ENCODE measurements at places on chromosomes 16 and 17.

GRCh38 chr16:86405319-86405718, 105.0 kb upstream of the FOXF1 start:
- no peak for DNase-seq

DNA sequence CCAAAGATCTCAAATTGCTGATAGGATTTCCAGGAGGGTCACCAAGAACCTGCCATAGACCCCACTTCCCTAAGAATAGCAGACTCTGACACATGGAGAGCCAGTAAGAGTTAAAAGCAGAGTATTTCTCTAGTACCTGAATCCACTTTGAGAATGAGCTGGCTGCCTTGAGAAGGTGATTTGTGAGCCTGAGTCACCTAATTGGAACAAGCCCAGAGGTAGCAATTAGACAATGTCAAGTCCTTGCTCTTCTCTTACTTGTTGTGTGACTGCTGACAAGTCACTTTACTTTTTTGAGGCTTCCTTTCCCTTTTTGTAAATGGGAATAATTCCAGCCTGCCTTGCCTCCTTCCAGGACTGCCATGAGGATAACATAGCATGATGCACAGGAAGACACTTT, 76.1 kb upstream of the ASIC2 start:
- no peak for DNase-seq

DNA sequence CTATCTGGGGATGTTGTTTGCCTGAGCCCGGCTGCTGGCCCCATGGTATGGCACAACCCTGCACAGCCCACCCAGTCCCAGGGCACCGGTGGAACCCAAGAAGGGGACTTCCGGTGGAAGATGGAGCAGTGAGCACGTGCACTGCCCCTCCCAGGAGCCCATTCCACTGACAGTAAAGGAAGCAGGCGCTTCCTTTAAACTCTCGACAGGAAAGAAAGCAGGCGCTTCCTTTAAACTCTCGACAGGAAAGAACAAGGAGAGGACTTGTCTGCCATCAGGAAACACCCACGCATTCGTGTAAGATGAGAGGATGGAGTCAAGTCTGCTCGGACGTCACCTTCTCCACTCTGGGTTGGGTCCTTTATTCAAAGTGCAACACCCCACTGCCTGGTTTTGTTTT, 53.7 kb downstream of the IL21R start:
- no peak for DNase-seq

DNA sequence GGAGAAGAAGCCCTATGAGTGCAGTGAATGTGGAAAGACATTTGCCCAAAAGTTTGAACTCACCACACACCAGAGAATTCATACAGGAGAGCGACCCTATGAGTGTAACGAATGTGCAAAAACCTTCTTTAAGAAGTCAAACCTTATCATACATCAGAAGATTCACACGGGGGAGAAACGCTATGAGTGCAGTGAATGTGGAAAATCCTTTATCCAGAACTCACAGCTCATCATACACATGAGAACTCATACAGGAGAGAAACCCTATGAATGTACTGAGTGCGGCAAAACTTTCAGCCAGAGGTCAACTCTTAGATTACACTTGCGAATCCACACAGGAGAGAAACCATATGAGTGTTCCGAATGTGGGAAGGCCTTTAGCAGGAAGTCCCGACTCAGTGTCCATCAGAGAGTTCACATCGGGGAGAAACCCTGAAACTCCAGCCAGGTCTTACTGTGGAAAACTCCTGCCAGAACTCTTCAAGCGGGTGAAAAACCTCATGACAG, 21.6 kb downstream of the ZFP1 start:
- no peak for DNase-seq

- DNase-seq: no peak
Observed at GRCh38 chr17:48612854-48613691, 2.0 kb downstream of the HOXB8 start.

- peak; percentile 95 for DNase-seq
Observed at GRCh38 chr16:59385959-59386358, 651.8 kb upstream of the GOT2 start.

DNA sequence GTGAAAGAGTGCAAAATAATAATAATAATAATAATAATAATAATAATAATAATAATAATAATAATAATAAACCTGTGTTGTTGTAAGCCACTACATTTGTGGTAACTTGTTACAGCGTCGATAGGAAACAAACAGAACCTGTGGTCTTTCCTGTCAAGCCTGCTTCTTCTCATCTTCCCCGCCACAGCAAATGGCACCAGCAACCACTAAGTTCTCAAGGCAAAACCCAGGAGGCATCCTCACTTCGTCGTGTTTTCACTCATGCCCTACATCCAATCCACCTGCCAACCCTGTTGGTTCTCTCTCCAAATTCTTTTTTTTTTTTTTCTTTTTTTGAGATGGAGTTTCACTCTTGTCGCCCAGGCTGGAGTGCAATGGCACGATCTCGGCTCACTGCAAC, 34.2 kb downstream of the ITGAE start:
- no peak for DNase-seq

- DNase-seq: no peak
Observed at GRCh38 chr17:57939797-57940196, 15.4 kb downstream of the CUEDC1 start.

- DNase-seq: no peak
Observed at GRCh38 chr17:17779015-17779611, 57.7 kb downstream of the SREBF1 start.

DNA sequence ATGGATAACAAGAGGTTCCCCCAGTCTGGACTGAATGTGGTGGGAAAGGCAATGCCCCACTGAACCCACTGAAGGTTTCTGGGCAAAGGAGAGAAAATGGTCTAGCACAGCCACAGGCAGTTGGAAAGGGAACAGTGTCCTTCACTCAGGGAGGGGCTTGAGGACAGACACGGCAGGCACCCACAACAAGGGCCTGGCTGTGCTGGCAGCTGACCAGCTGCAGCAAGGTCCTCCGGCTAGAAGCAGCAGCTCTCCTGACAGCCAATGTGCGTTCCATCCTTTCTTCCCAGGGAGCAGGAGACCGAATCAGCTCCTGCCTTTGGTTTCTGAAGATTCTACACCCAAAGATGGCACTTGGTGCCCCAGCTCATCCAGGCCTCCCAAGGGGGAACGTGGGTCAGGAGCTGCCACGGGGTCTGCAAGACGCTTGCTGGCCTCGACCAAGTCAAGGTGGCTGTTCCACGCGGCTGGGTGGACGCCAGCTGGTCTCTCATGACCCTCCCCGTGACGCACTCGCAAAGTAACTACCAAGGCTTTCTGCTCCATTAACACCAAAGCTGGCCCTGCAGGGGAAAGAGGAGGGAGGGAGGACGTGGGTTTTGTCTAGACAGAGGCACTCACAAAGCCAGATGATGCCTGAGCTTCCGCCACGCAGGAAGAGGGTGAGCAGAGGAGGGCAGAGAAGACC, 11.1 kb downstream of the ABR start:
- no peak for DNase-seq

GRCh38 chr16:71257768-71258167, 27.2 kb upstream of the HYDIN start:
- DNase-seq: no peak

DNA sequence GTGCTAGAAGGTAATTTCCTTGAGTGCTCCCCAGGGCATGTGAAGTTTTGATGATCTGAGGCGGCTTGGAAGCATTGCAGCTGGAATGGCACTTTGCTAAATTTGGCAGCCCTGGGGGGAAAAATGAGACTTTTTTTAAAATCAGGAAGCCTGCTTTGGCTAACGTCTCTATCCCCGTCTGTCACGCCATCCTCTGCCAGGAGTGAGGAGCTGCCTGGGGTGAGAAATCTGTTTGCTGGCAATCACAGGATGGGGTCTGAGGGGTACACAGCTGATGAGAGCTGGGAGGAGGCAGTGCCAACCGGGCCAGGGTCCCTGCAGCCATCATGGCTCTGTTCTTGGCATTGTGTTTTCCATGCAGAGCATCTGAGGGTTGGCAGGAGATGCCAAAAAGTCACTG, 2.0 kb downstream of the ABCC12 start:
- DNase-seq: no peak

DNA sequence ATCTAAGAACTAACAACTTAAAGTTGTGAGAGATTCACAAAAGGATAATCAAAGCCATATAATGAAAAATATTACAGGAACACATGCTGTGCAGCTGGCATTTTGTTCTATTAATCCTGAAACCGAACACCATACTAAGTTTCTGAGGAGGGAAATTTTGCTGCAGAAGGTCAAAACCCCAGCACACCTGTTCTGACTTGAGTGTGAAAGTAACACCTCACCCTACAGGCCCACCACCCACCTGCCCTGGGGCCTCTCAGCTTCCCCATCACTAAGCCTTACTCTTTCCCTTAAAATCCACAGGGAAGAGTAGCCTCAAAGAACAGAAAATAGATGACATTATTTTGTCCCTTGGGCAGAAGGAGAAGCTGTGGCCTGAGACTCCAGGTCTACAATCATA, 44.8 kb downstream of the STAT5A start:
- no peak for DNase-seq

- no peak for DNase-seq
Observed at GRCh38 chr17:28228986-28229729, 89.8 kb upstream of the TMEM97 start.

DNA sequence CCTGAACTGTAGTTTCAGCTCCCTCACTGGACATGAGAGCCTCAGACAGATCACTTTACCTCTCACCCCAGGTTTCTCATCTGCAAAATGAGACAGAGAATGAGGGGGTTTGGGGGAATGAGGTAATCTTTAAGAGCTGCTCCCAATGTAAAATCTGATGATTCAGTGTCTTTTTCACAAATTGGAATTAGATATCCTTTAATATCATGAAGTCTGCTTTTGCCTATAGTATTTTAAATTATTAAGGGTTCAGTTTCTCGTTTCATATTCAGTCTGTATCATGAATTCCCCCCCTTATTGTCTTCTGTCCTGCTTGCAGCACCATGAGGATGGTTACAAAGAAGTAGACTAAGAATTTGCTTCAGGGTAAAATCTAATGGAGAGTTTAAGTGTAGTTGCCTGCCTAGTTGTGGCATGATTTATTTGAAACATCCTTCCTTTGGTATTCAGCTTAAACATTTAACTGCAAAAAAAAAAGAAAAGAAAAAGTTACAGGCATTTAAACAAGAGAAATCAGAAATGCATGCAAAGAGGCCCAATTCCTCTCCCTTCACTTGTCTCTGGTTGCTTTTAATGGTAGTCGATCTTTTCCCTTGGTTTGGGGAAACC, 77.3 kb downstream of the WNT3 start:
- DNase-seq: no peak

- peak; percentile 23 for DNase-seq
Observed at GRCh38 chr16:65845466-65846209, 520.9 kb upstream of the CDH5 start.

GRCh38 chr16:73735954-73736353, 560.7 kb upstream of the PSMD7 start:
- no peak for DNase-seq

DNA sequence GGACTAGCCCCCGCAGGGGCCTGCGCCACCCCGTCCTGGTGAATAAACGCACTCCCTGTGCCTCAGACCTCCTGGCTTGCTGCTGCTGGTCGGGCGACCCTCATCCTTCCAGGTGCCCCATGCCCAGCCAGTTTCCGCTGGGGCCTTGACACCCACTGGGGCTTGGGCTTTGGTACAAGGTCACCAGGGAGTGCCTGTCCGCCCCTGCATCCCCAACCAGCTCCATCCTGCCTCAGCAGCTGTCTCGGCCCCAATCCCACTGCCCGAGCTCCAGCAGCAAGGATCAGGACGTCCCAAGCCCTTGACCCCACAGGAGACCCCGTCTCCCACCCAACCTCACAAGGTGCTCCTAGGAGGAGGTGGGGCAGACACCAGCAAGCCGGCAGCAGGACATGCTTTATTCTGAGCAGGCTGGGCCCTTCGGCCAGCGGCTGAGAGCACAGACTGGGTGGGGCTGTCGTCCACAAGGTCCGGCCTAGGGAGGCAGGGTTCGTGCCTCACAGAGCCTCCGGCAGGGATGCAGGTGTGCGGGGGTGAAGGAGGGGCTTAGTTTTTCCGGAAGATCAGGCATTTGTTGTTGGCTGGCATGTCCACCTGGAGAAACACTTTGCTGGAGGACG, 1.9 kb downstream of the METTL26 start:
- DNase-seq: no peak

GRCh38 chr16:4477966-4478365, 1.8 kb downstream of the HMOX2 start:
- peak; percentile 53 for DNase-seq

- no peak for DNase-seq
Observed at GRCh38 chr16:73124097-73124652, 76.2 kb upstream of the ZFHX3 start.

DNA sequence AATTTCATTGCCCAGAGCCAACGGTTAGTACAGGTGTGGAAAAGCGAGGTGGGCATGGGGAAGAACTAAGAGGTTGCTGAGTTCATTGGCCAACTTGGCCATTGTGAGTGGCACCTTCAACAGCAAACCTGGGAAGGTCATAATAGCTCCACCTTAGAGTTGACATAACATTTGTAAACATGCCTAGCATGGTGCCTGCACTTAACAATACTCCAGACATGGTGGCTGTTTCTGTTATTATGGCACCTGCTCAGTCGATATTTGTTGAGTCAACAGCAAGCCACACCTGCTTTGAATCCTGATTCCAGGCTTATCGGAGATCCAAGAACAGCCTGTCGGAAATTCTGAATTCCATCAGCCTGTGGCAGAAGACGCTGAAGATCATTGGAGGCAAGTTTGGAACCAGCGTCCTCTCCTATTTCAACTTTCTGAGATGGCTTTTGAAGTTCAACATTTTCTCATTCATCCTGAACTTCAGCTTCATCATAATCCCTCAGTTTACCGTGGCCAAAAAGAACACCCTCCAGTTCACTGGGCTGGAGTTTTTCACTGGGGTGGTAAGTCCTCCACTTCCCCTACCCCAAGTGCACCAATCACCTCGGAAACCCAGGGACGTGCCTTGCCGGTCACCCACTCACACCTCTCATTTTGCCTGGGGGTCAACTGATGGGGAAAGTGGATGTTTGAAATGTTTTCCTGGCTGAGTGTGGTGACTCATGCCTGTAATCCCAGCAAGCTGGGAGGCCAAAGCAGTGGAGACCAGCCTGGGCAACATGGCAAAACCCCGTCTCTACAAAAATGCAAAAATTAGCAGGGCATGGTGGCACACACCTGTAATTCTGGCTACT, 46.0 kb downstream of the TMC5 start:
- DNase-seq: no peak

GRCh38 chr16:89444728-89445127, 45.6 kb downstream of the ANKRD11 start:
- no peak for DNase-seq

DNA sequence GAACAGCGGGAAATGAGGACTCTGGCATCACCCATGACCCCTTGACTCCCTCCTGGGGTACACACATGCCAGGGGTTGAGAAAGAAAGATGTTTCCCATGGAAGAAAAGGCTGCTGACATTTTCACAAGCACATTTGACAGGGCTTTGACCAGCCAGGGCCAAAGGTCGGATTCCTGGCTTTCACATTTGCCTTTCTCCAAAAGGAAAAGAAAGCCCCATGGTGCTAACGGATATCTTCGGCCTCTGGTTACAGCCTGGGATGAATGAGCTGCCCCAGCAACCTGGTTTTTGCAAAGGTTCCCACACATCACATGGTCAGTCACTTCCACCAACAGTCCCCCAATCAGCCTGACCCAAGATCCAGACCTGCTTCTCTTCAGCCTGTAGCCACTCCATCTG, 478.2 kb upstream of the CDH11 start:
- no peak for DNase-seq

GRCh38 chr16:88461331-88462269, 8.5 kb downstream of the ZFPM1 start:
- DNase-seq: no peak

- DNase-seq: no peak
Observed at GRCh38 chr16:46800494-46800893, 30.5 kb downstream of the C16orf87 start.

- no peak for DNase-seq
Observed at GRCh38 chr17:65314212-65314611, 177.0 kb downstream of the RGS9 start.
